Stimulated activated CD4-positive, alpha-beta T cell treated with anti-CD3 and anti-CD28 coated beads, Interleukin-2, amount 100 ng/mL, for 4 hours (primary cell): ENCODE measurements at places on chromosomes 2 and 18.

DNA sequence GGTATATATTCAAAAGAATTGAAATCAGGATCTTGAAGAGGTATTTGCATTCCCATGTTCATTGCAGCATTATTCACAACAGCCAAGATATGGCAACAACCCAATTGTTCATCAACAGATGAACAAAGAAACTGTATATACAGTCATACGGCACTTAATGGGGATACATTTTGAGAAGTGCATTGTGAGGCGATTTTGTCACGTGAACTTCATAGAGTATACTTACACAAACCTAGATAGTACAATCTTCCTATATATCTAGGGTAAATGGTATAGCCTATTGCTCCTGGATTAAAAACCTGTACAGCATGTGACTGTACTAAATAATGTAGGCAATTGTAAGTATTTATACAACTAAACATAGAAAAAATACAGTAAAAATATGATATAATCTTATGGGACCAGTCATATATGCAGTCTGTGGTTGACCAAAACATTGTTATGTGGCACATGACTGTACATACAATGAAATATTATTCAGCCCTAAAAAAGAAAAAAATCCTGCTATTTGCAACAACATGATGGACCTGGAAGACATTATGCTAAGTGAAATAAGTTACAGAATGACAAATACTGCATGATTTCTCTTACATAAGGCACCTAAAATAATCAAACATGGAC is 9.2 kb upstream of the BBS5 start:
- no peak for DNase-seq

GRCh38 chr18:60391571-60392226 is 19.1 kb upstream of the MC4R start:
- no peak for DNase-seq

- no peak for DNase-seq
These were observed 8.6 kb upstream of the ZNF407 start for GRCh38 chr18:74589021-74589420.

GRCh38 chr2:231160701-231161100 is 35.9 kb upstream of the HTR2B start:
- DNase-seq = no peak
